ENCODE measurements at places on chromosomes 11 and 22. TPM values are rescaled to one million over a fixed set of nuclear protein-coding genes. Genes with fewer than 3 reads are reported as not detected.

DNA sequence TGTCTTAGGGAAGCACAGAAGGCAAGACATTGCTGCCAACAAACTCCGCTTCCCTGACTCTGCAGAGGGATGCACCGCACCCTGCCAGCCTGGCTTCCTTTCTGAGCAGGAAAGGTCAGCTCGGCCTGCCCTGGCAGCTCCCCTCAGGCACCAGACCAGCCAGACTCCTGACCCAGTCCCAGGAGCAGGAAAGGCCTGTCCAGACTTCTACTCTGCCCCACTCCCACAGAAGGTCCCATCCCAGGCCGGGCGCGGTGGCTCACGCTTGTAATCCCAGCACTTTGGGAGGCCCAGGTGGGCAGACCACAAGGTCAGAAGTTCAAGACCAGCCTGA, 17.7 kb downstream of the ARRB1 start:
- no peak for DNase-seq

DNA sequence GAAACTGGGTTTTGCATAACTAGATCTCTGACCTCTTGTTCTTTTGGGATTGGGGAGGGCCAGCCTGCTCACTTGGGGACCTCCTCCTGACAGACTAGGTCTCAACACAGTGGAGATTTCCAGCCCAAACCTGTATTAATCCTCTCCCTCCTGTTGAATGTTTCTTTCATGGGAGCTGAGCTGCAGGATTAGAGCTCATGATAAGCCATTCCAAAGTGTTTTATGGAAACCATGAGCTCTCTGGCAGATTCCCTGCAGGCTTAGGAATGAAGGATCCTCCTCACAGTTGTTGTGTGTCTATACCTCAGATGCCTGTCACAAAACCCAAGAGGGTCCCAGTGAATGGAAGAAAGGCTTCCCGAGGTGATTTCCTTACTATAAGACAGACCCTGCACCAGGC, 248.4 kb upstream of the B3GAT1 start:
- DNase-seq: no peak

- DNase-seq: no peak
Observed at GRCh38 chr11:32225571-32226285, 134.9 kb downstream of the RCN1 start.

DNA sequence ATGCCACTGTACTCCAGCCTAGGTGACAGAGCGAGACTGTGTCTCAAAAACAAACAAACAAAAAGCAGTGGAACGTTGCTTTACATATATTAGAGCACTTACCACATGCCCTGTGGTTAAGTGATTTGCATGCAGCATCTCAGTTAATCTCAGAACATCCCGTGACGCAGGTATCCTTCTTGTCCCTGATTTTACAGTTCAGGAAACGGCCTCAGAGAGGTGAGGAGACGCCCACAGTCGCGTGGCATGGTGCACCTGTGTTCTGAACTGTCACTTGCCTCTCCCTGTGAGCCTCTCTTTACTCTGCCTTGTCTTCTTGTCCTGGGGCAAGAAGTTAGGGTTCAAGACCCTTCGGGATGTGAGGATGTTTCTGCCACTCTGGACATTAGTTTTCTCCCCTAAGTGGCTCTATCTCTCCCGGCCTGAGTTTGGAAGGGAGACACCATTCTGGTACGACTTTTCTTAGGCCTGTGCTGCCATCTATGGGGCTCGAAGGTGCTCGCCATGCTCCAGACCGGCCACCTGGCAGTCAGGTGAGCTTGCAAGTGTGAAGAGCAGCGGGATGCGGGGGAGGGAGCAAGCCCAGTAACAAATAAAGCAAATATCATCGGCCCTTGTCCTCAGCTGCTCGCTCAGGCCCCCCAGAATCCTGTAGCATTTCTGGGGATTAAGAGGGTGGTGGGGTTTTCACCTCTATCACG, 25.6 kb downstream of the YWHAH start:
- DNase-seq: peak; percentile 54

- no peak for DNase-seq
Observed at GRCh38 chr22:41939981-41940831, 6.7 kb downstream of the CENPM start.

- DNase-seq: no peak
Observed at GRCh38 chr11:102429691-102430090, 22.9 kb downstream of the TMEM123 start.

- no peak for DNase-seq
Observed at GRCh38 chr11:34552270-34552669, 38.7 kb upstream of the ELF5 start.

DNA sequence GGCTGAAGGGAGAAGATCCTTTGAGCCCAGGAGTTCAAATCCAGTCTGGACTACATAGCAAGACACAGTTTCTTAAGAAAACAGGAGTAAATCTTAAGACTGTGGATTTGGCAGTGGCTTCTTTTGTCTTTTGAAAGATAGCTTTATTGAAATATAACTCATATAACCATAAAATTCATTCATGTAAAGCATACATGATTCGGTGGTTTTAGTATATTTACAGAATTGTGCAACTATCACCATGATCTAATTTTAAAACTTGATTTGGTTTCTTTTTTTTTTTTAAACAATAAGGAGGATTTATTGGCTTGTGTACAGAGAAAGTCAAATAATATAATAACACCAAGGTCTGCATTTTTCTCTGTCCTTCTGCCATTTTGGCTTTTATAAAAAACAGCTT, 23.1 kb upstream of the PSMA1 start:
- DNase-seq: no peak

GRCh38 chr11:2583605-2583958, 116.2 kb downstream of the KCNQ1OT1 start:
- DNase-seq: no peak

- no peak for DNase-seq
Observed at GRCh38 chr11:124987096-124987495, 33.1 kb downstream of the CCDC15 start.

DNA sequence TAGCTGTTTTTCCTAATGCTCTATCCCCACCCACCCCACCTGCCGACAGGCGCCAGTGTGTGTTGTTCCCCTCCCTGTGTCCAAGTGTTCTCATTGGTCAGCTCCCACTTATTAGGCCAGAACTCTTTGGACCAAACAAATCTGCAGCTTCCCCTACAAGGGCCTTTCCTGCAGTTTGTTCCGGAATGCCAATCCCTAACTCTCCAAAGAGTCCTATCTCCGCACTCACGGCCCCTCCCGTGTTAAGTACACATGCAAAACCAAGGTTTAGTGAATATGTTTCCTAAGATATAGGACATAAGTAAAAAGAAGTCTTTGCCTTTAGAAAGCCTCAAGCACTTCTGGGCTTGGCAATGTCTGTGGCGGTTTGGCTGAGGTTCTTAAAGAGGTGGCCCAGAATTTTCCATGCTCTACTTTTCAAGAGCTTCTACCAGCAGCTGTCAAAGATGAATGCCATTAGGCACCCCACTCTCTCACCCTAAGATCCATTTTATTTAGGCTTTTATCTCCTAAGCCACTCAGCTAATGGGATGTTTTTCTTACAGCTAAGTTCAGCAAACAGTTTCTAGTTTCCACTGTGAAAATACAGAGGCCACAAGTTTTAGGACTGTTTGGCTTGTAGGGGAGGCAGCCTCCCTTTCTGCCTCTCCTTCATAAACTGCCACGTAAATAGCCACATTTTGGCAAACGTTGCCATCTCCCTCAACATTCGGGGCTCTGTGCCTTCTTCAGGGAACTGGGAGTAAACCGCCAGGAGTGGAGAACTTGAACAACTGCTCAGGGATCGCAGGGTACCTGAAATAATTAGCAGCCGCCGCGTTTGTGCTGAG, 1.6 kb downstream of the CD59 start:
- DNase-seq: peak; percentile 47

GRCh38 chr11:104618954-104619353, 279.3 kb downstream of the CASP12 start:
- no peak for DNase-seq

Gene EFCAB6
- polyA plus RNA-seq: 5.9 TPM

Gene CDC42EP1
- polyA plus RNA-seq: 26.0 TPM

Gene APOBEC3H
- polyA plus RNA-seq: not detected

Gene FERMT3
- 9.6 TPM for polyA plus RNA-seq

Gene CYP2D6
- polyA plus RNA-seq: 3.1 TPM

Gene CCDC88B
- 3.9 TPM for polyA plus RNA-seq

Data from right lung (tissue), 10 donors.